ENCODE measurements at places on chromosomes 16 and 17.

GRCh38 chr17:66904760-66905624, 59.5 kb upstream of the CACNG4 start:
- peak; percentile 37 for DNase-seq

GRCh38 chr17:58527306-58527705, 12.9 kb upstream of the MTMR4 start:
- no peak for DNase-seq

GRCh38 chr17:69525920-69526841, 111.7 kb downstream of the MAP2K6 start:
- DNase-seq = peak; percentile 54

DNA sequence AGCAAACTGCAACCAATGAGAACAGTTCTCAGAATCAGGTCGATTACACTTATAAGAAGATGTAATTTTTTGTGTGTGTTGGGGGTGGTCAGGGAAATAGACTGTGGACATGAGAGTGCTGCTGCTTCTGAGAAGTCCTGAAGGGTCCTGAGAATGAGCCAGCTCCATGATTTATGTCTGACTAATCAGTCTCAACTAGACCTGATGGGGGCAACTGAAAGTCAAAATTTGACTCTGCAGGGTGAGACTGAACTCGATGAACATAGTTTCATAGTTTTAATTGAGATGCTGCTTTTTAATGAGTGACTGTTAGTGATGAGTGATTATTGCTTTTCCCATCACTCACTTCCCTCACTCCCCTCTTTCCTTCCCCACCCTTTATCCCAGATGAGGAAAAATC, 37.3 kb downstream of the SMARCE1 start:
- no peak for DNase-seq

DNA sequence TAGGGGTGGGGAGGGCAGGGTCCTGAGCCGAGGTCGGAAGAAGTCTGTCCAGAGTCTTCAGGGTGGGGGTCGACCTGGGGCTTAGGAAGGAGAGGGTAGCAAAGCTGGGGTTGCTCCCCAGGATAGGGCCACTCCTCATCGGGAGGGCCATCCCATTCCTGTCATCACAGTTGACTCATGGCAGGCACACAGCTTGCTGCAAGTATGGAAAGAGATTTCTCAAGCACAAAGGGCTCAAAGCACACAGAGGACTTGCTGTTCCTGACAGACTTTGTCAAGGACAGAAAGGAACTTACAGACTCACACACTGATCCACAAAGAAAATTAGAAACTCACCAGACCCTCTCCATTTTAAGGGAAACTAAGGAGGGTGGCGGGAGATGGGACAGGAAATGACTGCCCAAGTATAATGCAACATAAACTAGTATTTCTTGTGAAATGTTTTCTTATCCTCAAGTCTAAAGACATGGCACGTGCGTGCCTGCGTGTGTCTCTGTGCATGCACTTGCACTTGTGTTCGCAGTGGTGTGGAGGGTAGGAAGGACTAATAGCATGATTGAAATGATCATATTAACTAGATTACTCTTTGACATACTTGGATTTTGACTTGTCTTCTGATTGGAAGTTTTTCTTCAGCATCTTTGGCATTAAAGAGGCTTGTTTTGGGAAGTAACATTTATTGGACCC, 2.4 kb downstream of the AOC2 start:
- DNase-seq = no peak

DNA sequence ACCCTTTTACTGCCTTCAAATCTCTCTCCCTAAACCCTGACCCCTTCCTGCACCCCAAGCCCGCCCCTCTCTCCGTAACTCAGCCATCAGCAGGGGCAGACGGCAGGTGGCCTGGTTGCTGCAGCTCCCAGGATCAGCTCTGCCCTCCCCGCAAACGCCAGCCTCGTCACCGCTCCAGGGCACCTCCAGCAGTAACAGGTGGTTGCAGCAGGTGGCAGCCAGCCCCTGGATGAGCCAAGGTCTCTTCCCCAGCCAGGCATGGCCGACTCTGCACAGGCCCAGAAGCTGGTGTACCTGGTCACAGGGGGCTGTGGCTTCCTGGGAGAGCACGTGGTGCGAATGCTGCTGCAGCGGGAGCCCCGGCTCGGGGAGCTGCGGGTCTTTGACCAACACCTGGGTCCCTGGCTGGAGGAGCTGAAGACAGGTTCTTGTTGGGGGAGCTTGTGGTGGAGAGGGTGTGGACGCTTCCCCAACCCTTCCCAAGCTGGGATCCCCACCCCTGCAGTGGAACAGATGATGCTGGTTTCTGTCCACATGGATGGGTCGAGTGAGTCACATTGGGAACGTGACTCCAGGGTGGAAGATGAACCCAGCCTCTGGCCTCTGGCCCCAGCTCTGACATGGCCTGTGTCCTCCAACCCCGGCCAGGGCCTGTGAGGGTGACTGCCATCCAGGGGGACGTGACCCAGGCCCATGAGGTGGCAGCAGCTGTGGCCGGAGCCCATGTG, 558 bp downstream of the HSD3B7 start:
- DNase-seq = peak; percentile 79

GRCh38 chr16:54402270-54402669, 115.7 kb upstream of the IRX3 start:
- DNase-seq = no peak

- no peak for DNase-seq
Measured at GRCh38 chr17:62626719-62627218, 701 bp upstream of the MRC2 start.

GRCh38 chr17:75205793-75206163, 299 bp downstream of the NUP85 start:
- DNase-seq = no peak

- DNase-seq = no peak
Measured at GRCh38 chr16:85514295-85514597, 98.9 kb upstream of the GSE1 start.

DNA sequence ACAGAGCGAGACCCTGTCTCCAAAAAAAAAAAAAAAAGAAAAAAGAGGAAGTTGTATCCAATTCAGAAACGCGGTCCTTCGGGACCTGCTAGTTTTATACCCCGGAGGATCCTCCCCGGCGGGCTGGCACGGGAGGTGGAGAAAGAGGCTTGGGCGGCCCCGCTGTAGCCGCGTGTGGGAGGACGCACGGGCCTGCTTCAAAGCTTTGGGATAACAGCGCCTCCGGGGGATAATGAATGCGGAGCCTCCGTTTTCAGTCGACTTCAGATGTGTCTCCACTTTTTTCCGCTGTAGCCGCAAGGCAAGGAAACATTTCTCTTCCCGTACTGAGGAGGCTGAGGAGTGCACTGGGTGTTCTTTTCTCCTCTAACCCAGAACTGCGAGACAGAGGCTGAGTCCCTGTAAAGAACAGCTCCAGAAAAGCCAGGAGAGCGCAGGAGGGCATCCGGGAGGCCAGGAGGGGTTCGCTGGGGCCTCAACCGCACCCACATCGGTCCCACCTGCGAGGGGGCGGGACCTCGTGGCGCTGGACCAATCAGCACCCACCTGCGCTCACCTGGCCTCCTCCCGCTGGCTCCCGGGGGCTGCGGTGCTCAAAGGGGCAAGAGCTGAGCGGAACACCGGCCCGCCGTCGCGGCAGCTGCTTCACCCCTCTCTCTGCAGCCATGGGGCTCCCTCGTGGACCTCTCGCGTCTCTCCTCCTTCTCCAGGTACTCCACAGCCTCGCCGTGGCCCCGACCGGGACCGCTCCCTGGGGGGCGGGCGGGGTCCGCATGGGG, at the start of gene CDH3:
Gene CDH3 (plus strand): TSS at position 596 of the 779 bp plus-strand sequence. CDS start 70 bp downstream, at position 666.
- no peak for DNase-seq

DNA sequence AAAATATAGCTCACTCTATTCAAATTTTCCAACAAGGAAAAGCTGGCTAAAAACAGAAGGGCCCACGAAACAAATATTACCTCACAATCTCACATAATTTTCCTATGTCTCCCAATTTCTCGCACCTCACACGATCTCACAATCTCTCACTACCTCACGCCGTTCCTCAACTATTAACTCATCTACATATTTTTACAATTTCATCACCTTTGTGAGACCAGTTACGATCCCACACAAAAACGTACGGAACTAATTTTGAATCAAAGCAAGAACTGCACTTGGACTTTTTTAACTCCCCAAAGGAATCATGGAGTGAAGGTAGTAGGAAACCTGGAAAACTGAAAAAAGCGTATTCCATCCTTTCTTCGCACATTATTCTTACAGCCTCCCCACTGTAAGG, 1.1 kb downstream of the CBX1 start:
- DNase-seq = no peak

DNA sequence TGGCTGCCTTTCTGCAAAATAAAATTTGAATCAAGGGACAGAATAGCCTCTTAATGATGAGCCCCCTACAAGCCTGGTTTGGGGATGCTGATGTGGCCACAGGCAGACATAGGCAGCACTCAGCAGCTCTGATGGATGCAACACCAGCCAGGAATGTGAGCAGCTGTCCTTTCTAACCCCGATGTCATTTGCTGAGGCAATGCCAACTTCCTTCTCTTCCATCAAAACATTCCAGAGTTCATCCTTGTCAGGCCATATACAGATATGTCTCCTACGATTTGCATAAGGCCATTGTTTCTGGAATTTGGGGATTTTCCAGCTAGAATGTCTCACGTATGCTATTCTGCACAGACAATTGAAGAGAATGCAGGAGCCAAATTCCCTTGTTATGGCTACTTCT, 52.1 kb upstream of the MYOCD start:
- DNase-seq = peak; percentile 79
